ENCODE measurements at places on chromosomes 12 and 14. TPM values are rescaled to one million over a fixed set of nuclear protein-coding genes. Genes with fewer than 3 reads are reported as not detected.

- no peaks in the 10 kb centered on the region for H3K27me3 ChIP-seq
- no peak overlapping the region for H3K27ac ChIP-seq
- no peak for DNase-seq
- no peak overlapping the region for H3K4me3 ChIP-seq
- H3K36me3 ChIP-seq, result no peaks in the 10 kb centered on the region
These were observed 140.6 kb downstream of the FBXL14 start for GRCh38 chr12:1453810-1454209.

GRCh38 chr14:90405101-90405500 lies 8.3 kb downstream of the CALM1 start:
- no peak for DNase-seq
- H3K36me3 ChIP-seq, result peaks cover 58% of the 10 kb centered on the region
- no peak overlapping the region for H3K27ac ChIP-seq
- no peaks in the 10 kb centered on the region for H3K27me3 ChIP-seq
- peaks cover 38% of the 10 kb centered on the region for H3K4me1 ChIP-seq

GRCh38 chr14:20440882-20441281 lies 4.9 kb upstream of the KLHL33 start:
- no peaks in the 10 kb centered on the region for H3K36me3 ChIP-seq
- DNase-seq, result peak; percentile 32
- H3K27ac ChIP-seq, result peak overlapping the region; percentile 26

GRCh38 chr12:41564816-41565215 lies 376.7 kb downstream of the PDZRN4 start:
- H3K27me3 ChIP-seq, result no peaks in the 10 kb centered on the region
- no peaks in the 10 kb centered on the region for H3K4me1 ChIP-seq
- H3K36me3 ChIP-seq, result no peaks in the 10 kb centered on the region
- DNase-seq, result no peak
- no peak overlapping the region for H3K4me3 ChIP-seq

GRCh38 chr14:60163693-60164092 lies 1.5 kb downstream of the DHRS7 start:
- H3K27ac ChIP-seq, result peak overlapping the region; percentile 90
- H3K4me3 ChIP-seq, result peak overlapping the region; percentile 85
- H3K36me3 ChIP-seq, result no peaks in the 10 kb centered on the region
- peaks cover 20% of the 10 kb centered on the region for H3K4me1 ChIP-seq
- H3K27me3 ChIP-seq, result no peaks in the 10 kb centered on the region

DNA sequence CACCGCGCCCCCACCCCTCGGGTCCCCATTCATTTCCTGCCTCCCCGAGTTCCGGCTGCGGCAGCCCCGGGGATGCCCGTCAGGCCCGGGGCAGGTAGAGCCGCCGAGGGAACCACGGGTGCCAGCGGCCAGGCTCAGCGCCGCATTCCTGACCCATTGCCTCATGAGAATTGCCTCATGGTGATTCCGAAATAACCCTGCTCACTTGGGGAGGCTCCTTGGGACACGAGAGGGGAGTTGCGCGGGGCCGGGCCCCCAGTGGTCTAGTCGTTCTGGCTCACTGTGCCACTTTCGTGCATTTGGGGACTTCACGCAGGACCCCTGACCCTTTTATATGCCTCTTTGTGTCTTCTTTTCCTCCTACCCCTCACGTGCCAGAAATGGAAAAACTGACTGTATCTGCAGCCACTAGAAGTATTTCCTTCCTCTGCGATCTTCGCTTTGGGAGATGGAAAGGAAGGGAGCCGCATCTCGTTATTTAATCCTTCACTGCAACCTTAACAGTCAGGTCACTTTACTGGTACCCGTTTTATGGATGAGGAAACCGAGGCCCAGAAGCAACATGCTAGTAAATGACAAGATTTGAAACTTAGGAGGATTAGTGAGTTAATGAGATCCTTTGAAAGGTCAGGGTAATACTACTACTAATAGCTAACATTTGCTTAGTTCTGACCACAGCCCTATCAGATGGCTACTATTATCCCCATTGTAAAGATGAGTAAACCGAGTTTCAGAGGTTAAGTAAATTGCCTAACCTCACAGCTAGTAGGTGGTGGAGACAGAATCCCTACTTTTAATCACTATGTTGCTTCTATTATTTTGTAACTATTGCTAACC lies 768 bp downstream of the PTPN11 start:
- DNase-seq, result peak; percentile 62
- H3K27ac ChIP-seq, result peak overlapping the region; percentile 91
- peaks cover 30% of the 10 kb centered on the region for H3K4me1 ChIP-seq
- no peaks in the 10 kb centered on the region for H3K36me3 ChIP-seq

- H3K4me3 ChIP-seq, result no peak overlapping the region
- no peaks in the 10 kb centered on the region for H3K27me3 ChIP-seq
- no peak overlapping the region for H3K27ac ChIP-seq
- peaks cover 4% of the 10 kb centered on the region for H3K4me1 ChIP-seq
- no peak for DNase-seq
These were observed 81.4 kb upstream of the FERMT2 start for GRCh38 chr14:53032161-53032803.

DNA sequence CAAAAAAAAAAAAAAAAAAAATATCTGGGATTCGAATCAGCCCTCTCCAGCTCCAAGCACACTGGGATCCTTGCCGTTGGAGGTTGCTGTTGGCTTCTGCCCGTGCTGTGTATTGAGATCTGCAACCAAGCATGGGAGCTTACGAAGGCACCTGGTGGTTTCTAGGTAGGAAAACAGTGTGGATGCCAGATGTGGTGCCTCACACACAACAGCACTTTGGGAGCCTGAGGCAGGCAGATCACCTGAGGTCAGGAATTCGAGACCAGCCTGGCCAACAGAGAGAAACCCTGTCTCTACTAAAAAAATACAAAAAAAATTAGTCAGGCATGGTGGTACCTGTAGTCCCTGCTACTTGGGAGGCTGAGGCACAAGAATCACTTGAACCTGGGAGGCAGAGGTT lies 47.4 kb downstream of the ATF7 start:
- DNase-seq, result no peak
- H3K27me3 ChIP-seq, result no peaks in the 10 kb centered on the region
- no peak overlapping the region for H3K4me3 ChIP-seq
- H3K4me1 ChIP-seq, result no peaks in the 10 kb centered on the region
- no peaks in the 10 kb centered on the region for H3K36me3 ChIP-seq

DNA sequence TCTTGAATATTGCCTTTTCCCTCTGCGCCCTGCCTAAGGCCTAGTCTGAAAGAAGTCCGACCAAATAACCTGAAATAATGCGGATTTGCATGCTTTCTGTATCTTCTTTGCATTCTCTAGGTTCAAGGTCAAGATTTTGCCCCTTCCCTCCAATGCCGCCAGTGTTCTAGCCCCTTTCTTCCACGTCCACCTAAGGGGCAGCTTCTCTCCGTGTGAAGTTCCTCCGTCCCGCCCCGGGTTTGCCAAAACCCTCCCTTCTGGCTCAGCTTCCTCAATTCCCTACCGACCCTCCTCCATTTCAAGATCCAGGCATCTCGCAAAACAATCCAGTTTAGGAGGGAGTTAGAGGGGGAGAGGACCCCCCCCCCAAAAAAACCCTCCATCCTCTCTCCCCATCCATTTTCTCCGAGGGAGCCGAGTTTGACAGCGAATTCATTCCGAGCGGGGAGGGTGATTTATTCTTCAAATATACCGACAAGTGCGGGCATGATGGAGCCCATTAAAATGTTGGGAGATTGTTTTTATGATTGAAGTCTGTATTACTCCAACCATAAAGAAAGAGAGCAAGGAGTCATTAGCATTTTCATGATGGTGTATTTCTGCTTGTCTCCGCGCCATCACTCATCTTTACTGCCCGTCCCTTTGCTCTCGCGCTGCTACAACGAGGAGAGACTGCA lies 20.9 kb upstream of the ATP5MC2 start:
- no peaks in the 10 kb centered on the region for H3K36me3 ChIP-seq
- H3K4me1 ChIP-seq, result peaks cover 7% of the 10 kb centered on the region
- DNase-seq, result no peak
- no peak overlapping the region for H3K27ac ChIP-seq
- H3K27me3 ChIP-seq, result peaks cover 30% of the 10 kb centered on the region
- H3K4me3 ChIP-seq, result no peak overlapping the region

The IL26 gene
- not detected for total RNA-seq

The SUPT16H gene
- 46.1 TPM for total RNA-seq

The ETNK1 gene
- total RNA-seq, result 43.7 TPM

The POTEM gene
- not detected for total RNA-seq

The LBHD2 gene
- total RNA-seq, result not detected

The DNAAF2 gene
- 5.8 TPM for total RNA-seq

The LRP6 gene
- 8.1 TPM for total RNA-seq

The MYO1H gene
- not detected for total RNA-seq

The SCNN1A gene
- total RNA-seq, result 5.0 TPM

The PIWIL1 gene
- not detected for total RNA-seq
